Progenitor cell of endocrine pancreas (in vitro differentiated cells): ENCODE measurements at places on chromosomes 6 and 20. TPM values are rescaled to one million over a fixed set of nuclear protein-coding genes. Genes with fewer than 3 reads are reported as not detected.

Gene DAAM2
- total RNA-seq: 6.3 and 6.6 TPM in 2 replicates

GRCh38 chr20:10984913-10985312 is 311.1 kb upstream of the JAG1 start:
- H3K4me1 ChIP-seq: peaks cover 6% of the 10 kb centered on the region
- H3K4me3 ChIP-seq: no peak overlapping the region
- H3K36me3 ChIP-seq: no peaks in the 10 kb centered on the region
- peaks cover 3% of the 10 kb centered on the region for H3K27me3 ChIP-seq

GRCh38 chr6:31676322-31676903 is 4.5 kb downstream of the LY6G5C start:
- H3K36me3 ChIP-seq: peaks cover 6% of the 10 kb centered on the region
- no peaks in the 10 kb centered on the region for H3K27me3 ChIP-seq
- peaks cover 5% of the 10 kb centered on the region for H3K4me1 ChIP-seq
- no peak for DNase-seq
- H3K4me3 ChIP-seq: no peak overlapping the region

GRCh38 chr6:32369660-32370059 is 2.0 kb downstream of the TSBP1 start:
- H3K4me1 ChIP-seq: peaks cover 11% of the 10 kb centered on the region
- peaks cover 3% of the 10 kb centered on the region for H3K27me3 ChIP-seq
- DNase-seq: no peak
- no peak overlapping the region for H3K27ac ChIP-seq

DNA sequence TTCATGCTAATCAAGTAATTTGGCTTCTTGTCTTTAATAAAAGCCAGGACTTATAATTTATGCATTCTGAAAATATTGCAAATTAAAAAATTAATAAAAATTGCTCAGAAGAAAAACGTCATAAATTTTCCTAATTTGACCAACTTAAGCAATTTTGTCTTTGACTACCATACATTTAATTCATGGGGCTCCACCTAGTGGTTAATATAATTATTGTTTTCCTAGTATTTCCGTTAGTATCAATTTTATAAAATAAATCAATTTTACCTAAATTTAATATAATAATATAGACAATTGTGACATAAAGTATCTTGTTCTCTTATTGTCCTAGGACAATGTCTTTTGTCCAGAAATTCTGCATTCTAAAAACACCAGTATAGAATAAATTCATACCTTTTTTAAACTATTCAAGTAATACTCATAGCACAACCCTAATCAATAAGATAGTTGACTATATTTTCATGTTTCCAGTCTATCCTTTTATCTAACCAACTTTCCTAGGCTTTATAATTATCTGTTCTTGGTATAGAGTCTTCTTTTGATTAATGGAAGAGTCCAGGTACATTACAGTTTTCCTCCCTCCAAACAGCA is 319.9 kb downstream of the TRDN start:
- H3K36me3 ChIP-seq: no peaks in the 10 kb centered on the region
- no peak overlapping the region for H3K4me3 ChIP-seq
- H3K4me1 ChIP-seq: peaks cover 2% of the 10 kb centered on the region
- no peak for DNase-seq
- no peaks in the 10 kb centered on the region for H3K27me3 ChIP-seq

Gene SCRT2
- total RNA-seq: not detected in 2 replicates

GRCh38 chr6:166485651-166486535 is 100.6 kb downstream of the RAMACL start:
- no peaks in the 10 kb centered on the region for H3K27me3 ChIP-seq
- no peaks in the 10 kb centered on the region for H3K4me1 ChIP-seq
- DNase-seq: no peak

Gene CTAGE9
- not detected in 2 replicates for total RNA-seq

DNA sequence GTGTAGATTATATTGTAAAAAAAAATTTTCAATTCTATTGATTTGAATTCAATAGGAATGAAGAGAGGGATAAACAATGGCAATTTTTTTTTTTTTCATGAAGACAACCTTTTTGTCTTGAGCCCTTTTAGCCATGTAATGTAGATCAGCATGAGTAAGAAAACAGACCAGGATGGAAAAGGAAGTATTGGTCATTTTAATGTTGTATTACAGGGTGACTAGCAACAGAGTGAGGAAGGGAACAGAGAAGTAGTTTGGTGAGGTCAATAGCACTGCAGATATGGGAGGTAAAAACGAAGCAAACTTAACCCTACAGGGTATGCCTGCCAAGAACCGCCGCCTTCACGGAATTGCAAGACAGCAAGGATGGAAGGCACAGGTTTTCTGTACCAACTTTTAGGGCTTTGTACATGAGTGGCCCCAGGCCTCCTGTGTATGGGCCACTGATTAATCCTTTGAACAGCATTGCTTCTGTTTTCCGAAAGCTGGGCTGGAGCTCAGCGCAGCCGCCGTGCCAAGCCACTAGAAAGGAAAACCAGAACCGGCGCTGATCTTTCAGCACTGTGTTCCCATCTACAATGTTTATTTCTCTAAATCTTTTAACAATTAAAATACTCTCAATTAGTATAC is 383.7 kb downstream of the CENPW start:
- H3K4me3 ChIP-seq: no peak overlapping the region
- H3K27me3 ChIP-seq: no peaks in the 10 kb centered on the region
- H3K27ac ChIP-seq: no peak overlapping the region

- DNase-seq: no peak
- no peak overlapping the region for H3K4me3 ChIP-seq
- H3K4me1 ChIP-seq: no peaks in the 10 kb centered on the region
- peaks cover 9% of the 10 kb centered on the region for H3K36me3 ChIP-seq
- no peaks in the 10 kb centered on the region for H3K27me3 ChIP-seq
Observed at GRCh38 chr20:25296094-25297093, 48.5 kb downstream of the PYGB start.

DNA sequence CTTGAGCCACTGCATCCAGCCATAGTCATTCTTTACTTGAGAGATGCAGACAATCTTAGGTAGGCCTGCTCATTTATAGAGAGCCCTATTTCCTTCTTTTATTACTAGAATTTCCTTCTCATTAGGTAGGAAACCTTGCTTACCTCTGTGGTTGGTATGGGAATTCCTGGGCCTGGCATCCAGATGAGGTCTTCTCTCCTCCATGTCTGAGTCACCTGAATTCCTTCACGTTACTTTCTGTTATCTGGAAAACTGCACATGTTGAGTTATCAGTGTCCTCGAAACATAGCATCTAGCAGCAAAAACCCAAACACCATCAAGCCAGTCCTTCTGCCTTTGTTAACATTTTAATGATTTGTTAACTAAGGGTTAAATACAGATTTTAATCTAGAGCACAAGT is 2.2 kb downstream of the ZNFX1 start:
- DNase-seq: no peak
- H3K4me3 ChIP-seq: no peak overlapping the region
- H3K4me1 ChIP-seq: peaks cover 14% of the 10 kb centered on the region
- no peaks in the 10 kb centered on the region for H3K27me3 ChIP-seq

Gene PABPC1L
- 211 and 219 TPM in 2 replicates for total RNA-seq

GRCh38 chr6:144148886-144149285 is 1.4 kb upstream of the STX11 start:
- no peaks in the 10 kb centered on the region for H3K36me3 ChIP-seq
- peaks cover 75% of the 10 kb centered on the region for H3K27me3 ChIP-seq
- no peak for DNase-seq
- no peak overlapping the region for H3K27ac ChIP-seq
- H3K4me3 ChIP-seq: no peak overlapping the region

Gene SNAP91
- total RNA-seq: 1.7 and 2.1 TPM in 2 replicates

DNA sequence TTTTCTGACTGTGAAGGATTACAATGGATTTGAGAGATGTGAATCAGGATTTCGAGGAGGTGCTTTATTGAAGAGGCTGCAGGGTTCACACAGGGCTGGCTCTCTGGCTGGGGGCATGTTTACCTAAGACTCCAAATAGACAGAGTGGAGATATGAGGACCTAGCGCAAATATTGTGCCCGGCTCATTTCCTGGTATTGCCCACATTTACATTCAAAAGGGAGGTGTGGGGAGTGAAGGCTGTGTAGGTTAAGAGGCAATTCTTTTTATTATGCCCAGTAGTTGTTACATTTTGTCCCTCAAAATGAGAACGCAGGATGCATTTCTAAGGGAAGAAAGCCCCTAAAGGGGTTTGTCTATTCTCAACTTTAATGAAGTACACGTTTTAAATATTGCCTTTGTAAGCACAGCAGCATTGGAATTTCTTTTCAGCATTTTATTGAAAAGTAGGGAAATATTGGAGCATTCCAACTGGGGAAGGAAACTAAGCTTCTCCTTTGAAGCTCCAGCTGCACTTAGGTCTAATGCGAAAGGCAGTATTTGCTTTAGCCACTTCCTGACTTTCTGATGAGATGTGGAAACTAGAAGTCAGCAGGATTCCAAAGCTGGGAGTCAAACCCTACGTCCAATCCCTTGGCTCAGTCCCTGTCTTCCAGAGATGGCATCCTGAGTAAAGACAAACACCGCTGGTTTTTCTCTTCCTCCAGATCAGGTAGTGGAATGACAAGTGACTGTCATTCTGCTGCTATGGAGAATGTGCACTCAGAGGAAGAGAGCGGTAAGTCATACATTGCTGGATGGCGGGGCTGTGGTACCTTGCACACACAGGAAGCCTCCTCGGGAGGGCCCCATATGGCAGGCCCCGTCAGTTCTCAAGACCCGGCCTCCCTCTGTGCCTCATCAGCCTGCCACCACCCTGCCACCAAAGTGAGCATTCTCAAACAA is 70.7 kb downstream of the MYB start:
- H3K27ac ChIP-seq: peak overlapping the region; percentile 85
- H3K27me3 ChIP-seq: peaks cover 4% of the 10 kb centered on the region
- no peaks in the 10 kb centered on the region for H3K36me3 ChIP-seq
- no peak overlapping the region for H3K4me3 ChIP-seq
- DNase-seq: no peak
- peaks cover 18% of the 10 kb centered on the region for H3K4me1 ChIP-seq

- no peaks in the 10 kb centered on the region for H3K27me3 ChIP-seq
- DNase-seq: no peak
- H3K36me3 ChIP-seq: no peaks in the 10 kb centered on the region
- H3K4me1 ChIP-seq: peaks cover 3% of the 10 kb centered on the region
- no peak overlapping the region for H3K27ac ChIP-seq
- H3K4me3 ChIP-seq: no peak overlapping the region
Observed at GRCh38 chr6:68572975-68573374, 62.1 kb upstream of the ADGRB3 start.
